Fibroblast of the aortic adventitia (primary cell): ENCODE measurements at places on chromosomes 7 and 10.
A peak's percentile ranks its signal among the peaks of the same experiment; 100 is the strongest.

DNA sequence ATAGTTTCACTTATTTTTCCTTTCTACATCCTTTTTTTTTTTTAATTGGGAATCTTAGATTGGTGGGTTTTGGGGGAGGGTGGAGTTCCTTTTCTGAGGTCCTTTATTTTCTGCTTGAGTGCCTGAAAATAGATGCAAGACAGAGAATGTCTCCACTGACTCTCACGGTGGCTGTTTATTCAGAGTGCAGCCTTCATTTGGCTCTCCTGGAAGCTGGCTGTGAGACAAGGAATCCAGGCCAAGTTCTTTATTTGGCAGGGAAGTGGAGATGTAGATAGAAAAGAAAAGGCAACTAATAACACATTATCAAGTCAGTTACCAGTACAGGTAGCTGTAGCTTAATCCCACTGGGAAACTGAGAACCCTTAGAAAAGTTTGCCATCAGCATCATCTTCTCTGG lies 118.6 kb downstream of the CNTNAP2 start:
- no peak for DNase-seq

- DNase-seq = no peak
Observed at GRCh38 chr10:28545967-28546644, 13.2 kb downstream of the WAC start.

DNA sequence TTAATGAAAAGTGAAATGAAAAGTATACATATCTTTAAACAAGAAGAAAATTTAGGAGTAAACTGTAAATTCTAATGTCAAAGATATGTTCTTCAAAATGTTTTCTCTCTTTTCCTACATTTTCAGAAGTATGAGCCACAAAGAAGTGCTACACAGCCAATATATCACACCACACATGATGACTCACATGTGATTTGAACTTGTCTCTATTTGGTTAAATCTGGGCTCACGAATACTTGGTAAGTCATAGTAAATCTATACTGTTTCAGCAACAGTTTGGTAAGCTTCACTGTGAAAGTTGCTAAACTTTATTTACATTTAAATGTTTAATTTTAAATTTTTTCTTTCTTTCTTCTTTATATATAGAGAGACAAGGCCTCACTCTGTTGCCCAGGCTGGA lies 380.6 kb upstream of the IGFBP3 start:
- DNase-seq = peak; percentile 57

DNA sequence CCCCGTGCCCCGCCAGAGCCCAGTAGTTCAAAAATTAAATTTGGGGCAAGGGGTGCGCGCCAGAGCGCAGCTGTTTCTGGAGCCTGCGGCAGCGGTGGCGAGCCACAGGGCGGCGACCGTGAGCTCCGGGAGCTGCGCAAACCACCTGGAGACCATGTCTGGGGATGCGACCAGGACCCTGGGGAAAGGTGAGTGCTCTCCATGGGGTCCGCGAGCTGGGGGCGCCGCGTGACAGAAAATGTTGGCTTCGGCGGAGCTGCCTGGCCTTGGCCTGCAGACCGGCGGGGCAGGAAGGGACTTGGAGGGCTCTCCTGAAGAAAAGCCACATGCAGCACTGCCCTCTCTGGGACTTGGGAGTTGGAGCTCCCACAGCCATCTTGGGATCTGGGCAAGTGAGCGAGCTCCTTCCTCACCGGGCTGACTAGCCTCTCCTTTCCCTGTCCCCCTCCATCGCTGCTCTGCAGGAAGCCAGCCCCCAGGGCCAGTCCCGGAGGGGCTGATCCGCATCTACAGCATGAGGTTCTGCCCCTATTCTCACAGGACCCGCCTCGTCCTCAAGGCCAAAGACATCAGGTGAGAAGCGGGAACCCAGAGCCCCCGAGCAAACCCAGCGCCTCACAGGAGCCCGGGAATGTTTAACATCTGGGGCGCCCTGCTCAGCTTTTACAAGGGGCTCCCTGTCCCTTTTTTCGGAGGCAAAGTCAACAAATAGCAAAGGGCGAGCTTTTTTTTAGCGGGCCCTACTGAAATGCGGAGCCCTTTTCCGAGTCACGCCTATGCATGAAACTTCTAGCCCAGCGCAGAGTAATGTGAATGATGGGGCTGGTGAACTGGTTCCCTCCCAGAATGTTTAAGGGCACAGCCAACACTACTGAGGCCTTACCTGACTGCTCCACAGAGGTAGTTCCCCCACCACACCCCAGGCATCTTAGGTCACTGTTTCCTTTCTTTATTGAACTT lies 6.1 kb downstream of the GSTO2 start:
- peak; percentile 33 for DNase-seq

GRCh38 chr10:49435225-49435624 lies 39.3 kb upstream of the DRGX start:
- no peak for DNase-seq
